ENCODE measurements at places on chromosomes 11 and 22.

- no peak for DNase-seq
Measured at GRCh38 chr22:35343664-35344550, 37.0 kb upstream of the HMOX1 start.

- no peak for DNase-seq
Measured at GRCh38 chr22:45709060-45709739, 37.6 kb downstream of the ATXN10 start.

GRCh38 chr11:64088162-64089026, 52.7 kb downstream of the FLRT1 start:
- DNase-seq, result no peak

DNA sequence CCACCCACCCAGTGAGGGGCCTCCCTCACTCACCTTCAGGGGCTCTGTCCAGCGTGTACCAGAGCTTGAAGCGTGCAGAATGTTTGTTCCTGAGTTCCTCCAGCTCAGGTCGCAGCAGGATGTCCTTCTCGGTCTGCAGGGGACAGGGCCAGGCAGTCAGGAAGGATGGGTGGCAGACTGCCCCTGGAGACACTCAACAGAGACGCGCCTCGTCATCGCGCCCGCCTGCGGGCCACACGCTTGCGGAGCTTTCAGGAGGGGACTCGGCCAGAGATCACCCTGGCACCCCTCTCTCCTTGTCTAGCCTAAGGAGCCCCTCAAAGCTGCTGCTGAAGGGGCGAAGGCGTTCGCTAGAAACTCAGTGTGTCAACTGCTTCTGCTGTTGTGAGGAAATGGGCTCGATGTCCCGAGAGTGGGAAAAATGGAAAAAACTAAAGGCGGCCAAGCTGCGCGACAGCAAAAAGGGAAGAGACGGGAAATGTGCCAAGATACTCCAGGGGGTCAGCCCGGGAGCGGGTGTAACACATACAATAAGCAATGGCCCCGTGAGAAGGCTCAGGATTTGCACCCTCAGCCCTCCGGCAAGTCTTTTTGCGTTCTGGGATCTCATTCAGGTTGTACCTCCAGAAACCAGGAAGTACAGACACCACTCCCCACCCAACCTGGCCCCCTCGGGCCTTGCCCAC, 9.2 kb upstream of the POLDIP3 start:
- no peak for DNase-seq

- no peak for DNase-seq
Measured at GRCh38 chr11:2566223-2567025, 121.6 kb downstream of the KCNQ1 start.

GRCh38 chr22:24189249-24190158, 8.2 kb downstream of the SUSD2 start:
- DNase-seq, result peak; percentile 84

DNA sequence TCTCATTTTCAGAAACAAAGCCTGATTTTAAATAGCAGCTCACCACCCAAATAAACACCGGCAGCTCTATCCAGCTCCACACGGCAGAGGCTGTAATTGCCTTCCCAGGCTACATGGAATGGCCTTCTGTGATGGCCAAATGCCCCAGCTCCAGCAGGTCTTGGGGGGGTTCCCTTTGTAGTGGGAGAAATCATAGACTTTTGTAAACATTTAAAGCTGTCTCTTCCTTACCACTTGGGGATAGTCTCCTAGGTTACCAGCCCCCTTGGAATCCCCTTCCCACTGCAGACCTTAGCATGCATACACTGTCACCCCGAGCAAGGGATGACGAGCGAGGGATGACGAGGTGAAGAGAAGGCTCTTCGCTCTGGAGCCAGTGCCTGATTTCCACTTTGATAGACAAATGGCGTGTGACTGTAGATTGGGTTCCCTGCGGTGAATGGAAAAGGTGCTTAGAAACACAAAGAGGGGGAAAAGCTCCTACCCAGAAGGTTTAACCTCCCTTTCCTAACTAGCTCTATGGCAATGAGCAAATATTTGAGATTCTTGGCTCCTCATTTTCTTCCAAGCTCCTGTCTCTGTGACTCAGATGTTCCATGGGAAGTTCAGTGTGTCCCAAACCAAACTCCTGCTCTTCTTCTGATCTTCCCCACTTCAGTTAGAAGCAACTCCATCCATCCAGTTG, 108.0 kb upstream of the CADM1 start:
- DNase-seq, result no peak

Data from suprapubic skin (tissue), 4 donors.